AG10803 (cell line): ENCODE measurements at places on chromosomes 13 and 19.

DNA sequence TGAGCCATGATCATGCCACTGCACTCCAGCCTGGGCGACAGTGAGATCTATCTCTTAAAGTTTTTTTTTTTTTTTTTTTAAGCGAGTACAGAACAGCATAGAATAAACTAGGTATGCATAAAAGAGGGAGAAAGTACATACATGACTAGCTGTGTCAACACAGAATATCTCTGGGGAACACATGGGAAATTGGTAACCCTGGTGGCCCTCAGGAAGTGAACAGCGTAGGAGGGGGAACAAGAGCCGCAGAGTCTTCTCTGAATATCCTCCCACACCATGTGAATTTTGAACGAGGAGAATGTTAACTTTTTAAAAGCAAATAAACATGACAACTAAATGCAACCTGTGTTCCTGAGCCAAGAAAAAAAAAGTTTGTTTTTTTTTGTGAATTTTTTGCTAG, 15.2 kb downstream of the PHLDB3 start:
- no peak for DNase-seq

DNA sequence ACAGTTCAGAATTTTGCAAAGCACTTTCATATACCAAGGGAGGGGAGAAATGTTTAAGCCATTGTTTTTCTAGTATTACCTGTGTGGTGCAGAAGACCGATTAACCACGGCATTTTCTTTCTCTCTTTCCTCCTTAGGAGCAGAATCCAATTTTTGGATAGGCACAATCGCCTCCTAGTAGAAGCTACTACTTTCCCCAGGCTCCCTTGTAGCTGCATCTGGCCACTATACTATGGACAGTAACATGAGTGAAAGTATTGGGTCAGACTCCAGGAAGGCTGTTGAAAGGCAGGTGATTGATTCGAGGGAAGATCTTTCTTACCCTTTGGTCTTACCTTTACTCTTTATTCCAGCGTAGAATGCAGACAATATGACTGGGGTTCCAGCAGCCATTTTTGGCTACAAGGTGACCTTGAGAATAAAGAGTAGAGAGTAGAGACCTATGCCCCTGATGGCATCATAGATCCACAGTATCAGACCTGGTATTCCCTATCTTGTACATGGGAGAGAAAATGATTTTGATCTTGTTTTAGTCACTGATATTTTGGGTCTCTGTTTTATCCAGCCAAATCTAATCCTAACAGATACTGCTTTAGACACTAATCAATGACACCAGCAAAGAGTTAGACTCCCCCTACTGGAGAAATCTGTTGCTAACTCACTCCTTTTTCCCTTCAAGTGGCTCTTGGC, 77.0 kb downstream of the LRRC63 start:
- peak; percentile 52 for DNase-seq

GRCh38 chr19:38944981-38945506, 14.3 kb downstream of the MRPS12 start:
- peak; percentile 5 for DNase-seq

DNA sequence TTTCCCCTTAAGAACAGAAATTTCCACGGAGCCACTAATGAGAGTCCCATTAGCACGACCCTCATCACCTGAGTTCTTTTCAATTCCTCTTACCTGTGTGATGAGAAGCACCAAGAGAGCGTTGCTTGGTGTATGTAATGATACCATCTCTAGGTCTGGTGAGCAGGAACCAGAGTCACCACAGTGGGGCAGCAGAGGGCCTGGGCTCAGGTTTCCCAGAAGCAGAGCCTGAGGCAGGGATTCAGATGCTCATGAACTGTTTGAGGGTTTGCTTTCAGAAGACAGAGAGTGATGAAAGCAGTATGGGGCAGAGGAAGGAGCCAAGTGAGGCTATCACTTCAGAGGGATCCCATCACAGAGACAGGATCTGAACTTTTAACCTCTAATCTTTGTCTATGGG, 3.1 kb upstream of the PTPRH start:
- no peak for DNase-seq

DNA sequence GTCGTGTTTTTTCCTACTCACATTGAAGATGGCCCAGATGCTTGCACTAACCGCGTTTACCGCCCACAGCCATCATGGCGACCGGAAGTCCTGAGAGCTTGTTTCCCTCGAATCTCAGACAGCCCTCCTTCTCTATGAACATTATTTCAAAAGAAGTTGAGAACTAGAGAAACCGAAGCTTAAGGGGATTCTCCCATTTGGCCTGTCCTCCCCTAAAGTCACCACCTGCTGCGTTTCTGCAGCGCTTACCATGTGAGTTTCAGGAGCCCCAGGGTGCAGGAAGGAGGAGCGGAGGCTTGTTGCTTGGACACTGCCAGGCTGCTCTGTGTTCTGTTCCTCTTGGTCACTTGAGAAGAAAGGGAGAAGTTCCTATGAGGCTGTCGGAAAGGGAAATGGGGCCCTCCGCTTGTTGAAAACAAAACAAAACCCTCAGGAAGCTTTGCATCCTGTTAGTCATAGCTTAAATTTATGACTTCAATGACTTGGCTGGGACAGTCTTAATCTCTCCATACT, 6.2 kb downstream of the CARD8 start:
- DNase-seq, result no peak

GRCh38 chr13:60620611-60621395, 223.8 kb downstream of the TDRD3 start:
- peak; percentile 40 for DNase-seq

DNA sequence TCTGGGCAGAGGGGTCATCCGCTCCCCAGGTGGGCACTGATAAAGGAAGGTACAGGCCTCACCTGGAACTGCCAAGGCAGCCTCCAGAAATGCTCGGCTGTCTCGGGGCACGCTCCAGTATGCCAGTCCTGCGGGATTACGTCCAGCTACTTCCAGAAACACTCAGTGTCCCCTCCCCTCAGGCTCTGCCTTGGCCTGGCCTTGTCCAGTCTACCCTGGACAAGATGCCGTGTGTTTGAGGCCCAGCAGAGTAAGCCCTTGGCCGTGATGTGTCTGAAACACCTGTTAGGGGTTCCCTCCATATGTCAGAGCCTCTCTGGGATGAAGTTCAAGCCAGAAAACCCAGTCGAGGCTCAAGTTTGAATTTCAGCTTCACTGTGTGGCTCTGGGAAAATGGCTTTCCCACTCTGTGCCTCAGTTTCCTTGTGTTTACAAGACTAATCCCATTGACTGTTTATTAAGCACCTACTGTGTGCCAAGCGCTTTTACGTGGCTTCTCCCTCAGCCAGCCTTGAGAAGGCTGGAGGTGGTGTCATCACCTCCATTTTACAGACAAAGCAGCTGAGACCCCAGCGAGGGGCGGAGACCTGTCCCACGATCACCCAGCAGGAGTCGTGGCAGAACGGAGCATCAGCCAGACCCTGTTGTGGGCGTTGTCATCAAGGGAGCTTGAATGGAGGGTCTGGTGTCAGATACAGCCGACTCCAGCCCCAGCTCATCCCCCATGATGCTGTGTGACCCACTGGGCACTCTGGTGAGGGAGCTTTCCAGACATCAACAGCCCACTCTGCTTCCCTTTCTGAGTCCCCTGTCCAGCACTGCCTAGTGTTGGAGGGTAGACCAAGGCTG, 2.0 kb upstream of the PIK3R2 start:
- DNase-seq, result no peak

DNA sequence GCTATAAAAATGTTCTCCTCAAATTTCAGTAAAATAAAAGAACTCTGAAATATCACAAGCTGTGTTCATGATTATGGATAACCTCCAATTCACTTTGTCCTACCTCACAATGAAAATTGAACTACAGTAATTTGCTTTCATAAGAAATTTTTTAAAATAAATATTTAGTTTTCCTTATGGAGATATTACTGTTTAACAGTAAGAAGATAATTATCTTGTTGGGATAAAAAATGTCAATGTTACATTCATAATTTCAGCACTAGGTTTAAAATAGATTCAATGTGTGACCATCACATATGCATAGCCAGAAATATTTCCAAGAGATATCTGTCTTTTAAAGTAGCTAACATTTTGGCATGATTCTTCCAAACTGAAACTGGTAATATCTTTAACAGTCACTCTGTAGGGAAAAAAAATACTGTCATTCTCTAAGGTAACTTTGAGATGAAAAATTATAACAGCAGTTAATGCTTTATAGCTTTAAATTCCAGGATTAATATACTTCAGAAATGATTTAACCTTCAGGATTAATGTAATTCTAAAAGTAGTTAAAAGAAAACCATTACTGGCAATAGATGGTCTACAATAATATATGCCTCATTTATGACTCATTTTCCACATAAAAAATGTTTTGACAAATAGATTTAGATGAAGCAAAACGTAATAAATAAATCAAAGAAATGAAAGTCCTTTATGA, 91.3 kb downstream of the SPRY2 start:
- no peak for DNase-seq

- no peak for DNase-seq
Observed at GRCh38 chr19:54475706-54476105, 2.6 kb upstream of the CDC42EP5 start.

GRCh38 chr13:31733647-31734046, 5.7 kb upstream of the RXFP2 start:
- no peak for DNase-seq

DNA sequence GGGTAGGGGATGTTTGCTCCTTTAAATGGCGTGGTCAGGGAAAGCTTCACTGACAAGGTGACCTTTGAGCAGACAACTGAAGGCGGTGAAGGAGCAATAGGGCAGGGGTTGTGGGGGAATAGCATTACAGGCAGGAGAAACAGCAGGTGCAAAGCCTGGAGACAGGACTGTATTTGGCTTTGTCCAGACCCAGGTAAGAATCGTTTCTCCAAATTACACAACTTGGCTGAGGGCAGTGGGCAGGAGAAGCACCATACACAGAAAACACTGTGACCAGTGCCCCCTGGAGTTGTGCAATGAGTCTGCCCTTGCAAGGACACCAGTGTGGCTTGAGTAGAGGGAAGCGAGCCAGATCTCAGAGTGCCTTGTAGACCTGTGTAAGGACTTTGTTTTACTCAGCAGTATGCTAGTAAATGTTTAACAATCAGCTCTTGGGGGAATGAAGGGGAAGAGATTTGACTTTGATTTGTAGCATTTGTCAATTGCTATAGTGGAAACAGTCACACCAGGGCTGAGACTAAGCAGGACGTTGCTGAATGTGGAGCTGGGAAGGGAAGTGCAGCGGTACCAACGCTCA, 360.0 kb downstream of the DCT start:
- no peak for DNase-seq

DNA sequence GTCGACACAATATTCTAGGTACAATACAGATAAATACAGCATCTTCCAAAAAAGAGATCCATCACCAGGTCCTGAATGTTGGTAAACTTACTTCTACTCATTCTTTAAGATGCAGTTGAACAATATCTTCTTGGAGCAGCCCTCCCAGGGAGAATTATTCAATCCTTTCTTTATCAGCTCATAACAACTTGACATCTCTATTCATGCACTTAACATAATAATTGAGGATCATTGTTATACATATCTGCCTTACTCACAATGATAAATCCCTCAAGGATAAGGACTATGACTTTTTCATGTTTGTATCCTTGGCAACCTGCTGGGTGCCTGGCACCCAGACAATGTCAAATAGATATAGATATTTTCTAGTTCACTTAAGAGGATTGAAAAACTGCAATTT, 219.5 kb downstream of the POU4F1 start:
- DNase-seq, result no peak

GRCh38 chr19:44960906-44961728, 5.9 kb downstream of the CLPTM1 start:
- no peak for DNase-seq

DNA sequence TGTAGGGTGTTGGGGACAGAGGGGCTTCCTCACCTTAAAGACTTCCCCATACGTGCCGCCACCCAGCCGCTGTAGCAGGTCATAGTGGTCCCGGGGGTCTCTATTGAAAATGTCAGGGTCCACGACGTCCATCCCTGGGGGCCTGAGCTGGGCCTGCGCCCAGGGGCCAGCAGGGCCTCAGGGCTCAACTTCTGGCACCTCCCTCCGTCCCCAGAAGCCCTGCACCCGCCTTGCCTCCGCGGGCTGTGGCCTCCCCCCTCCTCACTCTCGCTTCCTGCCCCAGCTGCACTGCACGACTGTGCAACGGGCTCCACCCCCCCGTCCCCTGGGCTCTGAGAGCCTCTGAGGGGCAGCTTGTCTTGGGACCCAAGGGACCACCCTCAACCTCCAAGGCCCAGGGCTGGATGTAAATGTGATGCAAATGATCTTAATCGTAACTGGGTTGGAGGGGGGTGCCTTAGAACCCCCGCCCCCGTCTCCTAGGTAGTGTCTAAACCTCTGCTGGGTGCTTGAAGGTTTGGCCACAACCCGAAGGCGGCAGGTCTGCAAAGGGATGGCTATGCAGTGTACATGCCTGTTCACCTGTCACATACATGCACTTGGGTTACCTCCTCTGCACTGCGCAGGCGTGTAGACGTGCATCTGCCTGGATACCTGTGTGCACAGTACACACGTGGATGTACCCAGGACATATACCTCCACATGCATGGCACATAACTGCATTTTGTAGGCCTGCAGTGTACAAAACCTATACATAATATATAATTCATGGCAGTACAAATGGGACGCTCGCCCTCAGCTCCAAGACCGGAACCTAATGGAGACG, at the start of gene MAP4K1:
Gene MAP4K1, minus strand, starts transcription at position 190 of the 826 bp plus-strand sequence. Its CDS starts 58 bp downstream, at position 132.
- DNase-seq, result no peak

- no peak for DNase-seq
Observed at GRCh38 chr13:111944171-111944583, 122.8 kb upstream of the SOX1 start.

DNA sequence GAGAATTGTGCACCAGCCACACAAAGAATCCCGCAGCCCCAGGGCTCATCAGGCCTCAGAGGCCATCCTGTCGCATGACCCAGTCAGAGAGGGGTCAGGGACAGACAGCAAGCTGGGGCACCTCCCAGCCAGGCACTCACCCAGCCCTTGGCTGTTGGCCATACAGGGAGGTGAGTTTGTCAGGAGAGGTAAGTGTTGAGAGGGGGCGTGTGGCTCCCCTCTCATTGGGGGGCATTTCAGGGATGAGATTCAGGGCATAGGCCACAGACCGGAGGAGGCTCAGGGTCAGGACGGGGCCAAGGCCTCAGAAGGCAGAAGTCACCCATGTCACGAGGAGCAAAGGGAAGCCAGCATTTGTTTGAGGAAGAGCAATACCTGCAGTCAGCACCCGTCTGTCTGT, 37.1 kb downstream of the MYO9B start:
- no peak for DNase-seq

GRCh38 chr13:41019578-41020347, 647 bp upstream of the ELF1 start:
- no peak for DNase-seq

DNA sequence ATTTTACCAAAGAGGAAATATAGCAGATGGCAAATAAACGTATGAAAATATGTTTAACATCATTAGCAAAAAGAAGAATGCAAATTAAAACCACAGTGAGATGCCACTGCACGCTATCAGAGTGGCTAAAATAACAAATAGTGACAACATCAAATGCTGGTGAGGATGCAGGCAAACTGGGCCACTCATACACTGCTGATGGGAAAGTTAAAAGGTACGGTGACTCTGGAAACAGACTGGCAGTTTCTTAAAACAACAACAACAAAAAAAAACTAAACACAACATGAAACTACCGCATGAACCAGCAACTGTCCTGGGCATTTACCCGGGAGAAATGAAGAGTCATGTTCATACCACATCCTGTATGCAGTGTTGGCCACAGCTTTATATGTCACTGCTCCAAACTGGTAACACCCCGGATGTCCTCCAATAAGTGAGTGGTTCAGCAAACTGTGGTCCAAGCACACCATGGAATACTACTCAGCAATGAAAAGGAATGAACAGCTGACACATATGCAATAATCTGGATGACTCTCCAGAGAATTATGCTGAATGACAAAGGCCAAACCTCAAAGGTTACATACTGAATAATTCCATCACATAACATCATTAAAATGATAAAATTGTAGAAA, 22.3 kb downstream of the EPS15L1 start:
- no peak for DNase-seq

- no peak for DNase-seq
Observed at GRCh38 chr13:94291631-94292322, 187.7 kb downstream of the DCT start.
